ENCODE measurements at places on chromosomes 2 and 18.

DNA sequence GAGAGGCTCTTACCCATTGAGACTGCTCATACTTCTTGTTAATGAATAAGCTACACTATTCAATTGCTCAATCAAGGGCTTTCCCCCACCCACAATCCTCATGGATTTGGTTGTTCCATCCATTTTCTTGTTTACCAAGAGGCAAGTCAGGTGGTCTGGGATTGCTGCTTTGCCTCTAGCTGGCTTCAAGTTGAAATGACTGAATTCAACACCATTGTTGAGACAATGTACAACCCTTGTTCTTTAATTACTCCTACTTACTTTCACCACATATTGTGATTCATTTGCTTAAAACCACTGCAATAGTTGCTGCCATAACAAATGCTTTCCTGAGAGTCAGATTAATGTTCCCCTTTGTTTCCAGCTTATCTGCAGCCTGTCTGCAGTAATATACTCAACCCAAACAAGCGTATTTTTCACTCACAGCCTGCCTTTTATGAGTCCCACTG, 532.2 kb downstream of the RIT2 start:
- DNase-seq: no peak

DNA sequence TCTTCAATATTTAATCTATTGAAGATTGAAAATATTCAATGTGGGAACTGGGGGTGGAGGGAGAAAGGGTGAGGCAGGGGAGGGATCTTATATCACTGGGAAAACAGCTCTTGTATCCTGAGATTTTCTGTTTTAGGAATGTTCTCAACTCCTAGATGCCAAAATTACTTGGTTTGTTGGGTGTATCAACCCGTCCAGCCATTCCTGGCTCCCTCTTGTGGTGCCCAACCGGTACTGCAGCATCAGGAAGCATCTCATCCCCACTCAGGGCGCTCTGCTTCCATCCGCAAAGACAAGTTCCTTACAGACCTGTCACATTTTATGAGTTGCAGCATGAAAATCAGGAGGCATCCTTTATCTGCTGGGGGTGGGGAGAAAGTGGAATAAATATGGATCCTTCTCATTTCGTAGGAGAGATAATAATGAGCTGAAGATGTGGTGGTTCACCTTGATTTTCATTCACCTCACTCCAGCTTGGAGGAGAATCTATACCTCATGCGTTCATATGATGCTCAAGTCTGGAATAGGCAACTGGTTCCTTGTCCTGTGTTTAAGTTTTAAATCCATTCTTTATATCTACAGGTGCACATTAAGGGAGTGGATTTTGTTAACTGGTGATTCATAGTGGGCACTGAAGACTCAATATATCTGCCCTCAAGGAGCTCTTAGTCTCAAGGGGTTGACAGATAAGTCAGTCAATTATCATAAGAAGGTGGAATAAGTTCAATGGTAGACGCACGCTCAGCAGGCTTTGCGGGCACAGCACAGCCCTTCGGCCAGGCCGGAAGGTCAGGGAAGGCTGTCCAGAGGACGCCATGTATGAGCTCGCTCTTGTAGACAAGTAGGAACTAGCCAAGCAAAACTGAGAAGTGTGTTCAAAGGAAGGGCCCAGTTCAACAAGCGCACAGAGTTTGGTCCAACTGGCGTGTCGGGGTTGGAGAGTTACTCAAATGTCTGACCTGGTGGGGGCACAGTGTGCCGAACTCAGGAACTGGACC, 127.3 kb downstream of the RNF144A start:
- DNase-seq: no peak

DNA sequence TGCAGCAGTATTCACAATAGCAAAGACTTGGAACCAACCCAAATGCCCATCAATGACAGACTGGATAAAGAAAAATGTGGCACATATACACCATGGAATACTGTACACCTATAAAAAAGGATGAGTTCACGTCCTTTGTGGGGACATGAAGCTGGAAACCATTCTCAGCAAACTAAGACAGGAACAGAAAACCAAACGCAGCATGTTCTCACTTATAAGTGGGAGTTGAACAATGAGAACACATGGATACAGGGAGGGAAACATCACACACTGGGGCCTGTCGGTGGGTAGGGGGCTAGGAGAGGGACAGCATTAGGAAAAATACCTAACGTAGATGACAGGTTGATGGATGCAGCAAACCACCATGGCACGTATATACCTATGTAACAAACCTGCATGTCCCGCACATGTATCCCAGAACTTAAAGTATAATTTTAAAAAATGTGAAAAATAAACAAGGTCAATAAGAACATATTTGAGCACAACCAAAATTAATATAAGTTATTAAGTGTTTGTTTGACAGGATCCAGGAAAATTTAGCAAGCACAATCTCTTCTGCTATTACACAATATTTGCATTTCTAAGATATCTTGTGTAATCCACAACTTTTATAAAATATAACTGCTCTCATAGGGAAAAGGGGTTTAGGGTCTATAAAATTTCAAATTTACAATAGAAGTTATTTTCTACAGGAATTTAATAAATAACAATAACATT, 22.9 kb downstream of the CCBE1 start:
- no peak for DNase-seq

DNA sequence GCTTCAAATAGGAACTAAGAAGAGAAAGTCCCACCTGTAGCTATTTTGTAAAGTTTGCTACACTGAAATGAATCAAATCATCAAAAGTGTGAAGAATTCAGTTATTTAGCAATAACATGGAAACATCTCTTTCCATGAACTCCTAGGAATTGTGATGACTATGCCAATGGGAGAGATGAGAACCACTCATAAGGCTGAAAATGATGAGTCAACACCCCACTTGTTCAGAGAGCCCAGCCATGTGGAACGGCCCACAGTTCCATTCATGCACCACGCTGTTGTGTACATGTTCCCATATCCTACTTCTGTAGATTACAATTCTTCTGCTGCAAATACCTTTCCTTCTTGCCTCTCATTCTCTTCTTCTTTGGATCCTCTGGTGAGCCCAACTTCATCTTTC, 645.5 kb upstream of the ID2 start:
- no peak for DNase-seq

DNA sequence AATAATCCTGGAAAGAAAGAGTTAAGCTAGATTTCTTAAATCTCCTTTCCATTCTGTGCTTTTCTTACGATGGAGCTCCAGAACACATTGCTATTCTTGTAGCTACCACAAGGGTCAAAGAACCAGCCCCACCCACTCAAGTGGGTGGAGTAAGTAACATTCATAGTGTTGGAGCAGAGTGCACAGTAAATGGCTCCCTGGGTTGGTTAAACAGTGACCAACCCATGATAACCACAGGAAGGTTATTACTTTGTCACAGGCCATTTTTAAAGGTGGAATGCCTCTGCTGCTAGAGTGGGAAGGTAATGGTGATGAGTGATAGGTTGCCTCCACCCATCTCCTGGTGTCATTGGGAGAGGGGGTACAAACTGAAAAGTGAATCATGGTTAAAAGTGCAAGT, 13.9 kb downstream of the ARPC2 start:
- no peak for DNase-seq

DNA sequence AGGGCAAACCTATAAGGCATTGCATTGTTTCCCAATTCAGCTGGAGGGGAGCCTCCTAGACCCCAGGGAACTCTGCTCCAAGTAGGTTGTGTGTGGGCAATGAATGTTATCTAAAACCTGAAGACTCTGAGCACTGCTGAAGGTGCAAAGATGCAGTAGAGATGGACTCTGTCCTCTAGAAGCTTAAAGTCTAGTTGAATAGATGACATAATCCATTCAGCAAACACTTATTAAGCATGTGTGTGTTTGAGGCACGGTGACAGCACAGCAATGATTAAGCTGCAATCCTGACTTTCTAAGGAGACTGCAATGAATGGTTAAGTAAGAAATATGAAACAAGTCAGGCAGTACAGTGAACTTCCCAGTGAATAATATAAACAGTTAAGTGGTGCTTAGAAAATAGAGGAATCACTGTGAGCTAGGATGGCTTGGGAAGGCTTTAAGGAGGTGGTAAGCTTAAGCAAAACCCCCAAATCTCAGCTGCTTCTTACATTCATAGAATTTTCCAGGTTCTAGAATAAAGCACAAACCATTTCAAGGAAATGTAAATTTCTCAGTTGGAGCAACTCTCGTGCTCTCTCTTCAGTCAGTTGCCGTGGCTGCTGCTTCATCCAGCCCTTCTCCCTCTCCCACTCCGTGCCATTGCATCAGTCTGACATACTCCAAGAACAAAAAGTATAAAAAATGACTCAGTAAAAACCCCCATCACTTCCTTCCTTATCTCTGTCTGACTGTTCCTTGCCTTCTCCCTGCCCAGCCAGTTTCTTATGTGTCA, 19.1 kb downstream of the MXD1 start:
- DNase-seq: no peak

All from NCI-H524 treated with DMSO at 0.1 percent for 48 hours (cell line).